ENCODE measurements at places on chromosomes 5 and 9.

- no peak for DNase-seq
Observed at GRCh38 chr5:99775189-99775588, 760.0 kb upstream of the FAM174A start.

DNA sequence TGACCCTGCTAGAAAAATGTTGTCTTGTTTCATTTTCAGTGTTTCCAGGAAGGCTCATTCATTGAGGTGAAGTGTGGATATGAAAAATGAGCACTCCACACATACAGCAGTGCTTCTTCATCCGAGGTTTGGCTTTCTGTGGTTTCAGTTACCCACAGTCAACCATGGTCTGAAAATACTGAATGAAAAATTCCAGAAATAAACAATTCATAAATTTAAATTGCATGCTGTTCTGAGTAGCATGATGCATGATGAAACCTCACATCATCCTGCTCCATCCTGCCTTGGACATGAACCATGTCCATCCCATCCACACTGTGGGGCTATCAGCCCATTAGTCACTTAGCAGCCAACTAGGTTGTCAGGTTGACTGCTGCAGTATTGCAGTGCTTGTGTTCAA lies 10.4 kb upstream of the SLC45A2 start:
- no peak for DNase-seq

DNA sequence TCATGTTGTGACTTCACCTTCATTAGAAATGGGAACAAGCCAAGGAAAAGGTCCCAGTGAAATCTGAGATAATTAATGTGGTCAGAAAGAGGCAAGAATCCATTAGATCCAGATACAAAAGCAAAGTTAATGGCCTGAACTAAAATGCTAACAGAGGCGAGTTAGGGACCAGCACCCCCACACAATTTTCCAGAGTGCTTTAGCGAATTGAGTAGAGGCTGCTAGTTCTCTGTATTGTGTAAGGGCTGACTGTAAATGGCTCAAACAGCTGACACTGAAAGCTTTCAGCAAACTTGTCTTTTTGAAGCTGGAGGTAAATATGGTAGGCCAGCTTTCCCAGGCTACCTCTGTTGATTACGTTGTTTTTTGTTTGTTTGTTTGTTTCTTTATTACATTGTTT lies 75.5 kb downstream of the CSNK1A1 start:
- no peak for DNase-seq

DNA sequence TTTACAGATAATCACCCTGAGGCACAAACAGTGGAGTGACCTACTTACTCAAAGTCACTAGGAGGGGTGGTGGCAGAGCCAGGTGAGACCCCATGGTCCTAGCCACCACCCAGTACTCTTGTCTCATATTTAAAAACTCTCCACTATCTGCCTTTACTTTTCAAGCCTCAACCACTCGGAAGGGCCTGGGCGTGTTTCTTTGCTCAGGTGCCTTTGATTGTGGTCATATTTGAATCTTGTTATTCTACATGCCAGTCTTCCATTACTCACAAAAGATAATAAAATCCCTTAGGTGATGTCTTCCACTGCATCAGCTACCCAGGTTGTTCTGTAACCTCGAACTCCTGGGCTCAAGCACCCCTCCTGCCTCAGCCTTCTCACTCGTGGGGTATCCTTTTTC lies 20.7 kb upstream of the TRIM36 start:
- no peak for DNase-seq

- no peak for DNase-seq
Observed at GRCh38 chr5:107469485-107470294, 201.0 kb downstream of the EFNA5 start.

DNA sequence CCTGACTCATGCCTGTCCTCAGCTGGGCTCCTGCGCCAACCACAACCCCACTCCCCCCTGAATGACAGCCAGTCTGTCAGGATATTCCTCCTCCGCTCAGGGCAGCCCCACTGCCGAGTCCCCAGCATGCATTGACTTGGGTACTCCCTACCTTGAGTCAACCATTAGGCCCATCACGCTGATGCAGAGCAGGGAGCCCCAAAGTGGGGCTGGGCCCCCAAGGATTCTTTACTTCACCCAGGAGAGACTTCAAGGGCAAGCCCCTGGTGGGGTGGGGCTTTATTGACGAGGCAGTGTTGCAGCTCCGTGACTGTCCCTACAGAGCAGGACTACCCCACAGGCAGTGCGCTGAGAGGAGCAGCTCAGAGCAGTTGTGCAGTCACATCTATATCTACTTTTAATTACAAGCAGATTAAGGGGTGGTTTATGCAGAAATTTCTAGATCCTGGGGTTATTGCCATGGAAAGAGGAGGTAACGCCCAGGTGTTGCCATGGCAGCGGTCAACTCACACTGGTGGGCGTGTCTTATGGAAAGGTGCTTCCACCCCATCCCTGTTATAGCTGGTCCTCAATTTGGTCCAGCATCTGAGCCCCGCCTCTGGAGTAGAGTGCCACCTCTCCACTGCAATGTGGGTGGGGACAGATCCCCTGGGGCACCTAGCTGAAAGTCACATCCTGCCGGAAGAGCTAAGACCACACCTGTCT lies 32.1 kb upstream of the FCN1 start:
- DNase-seq: no peak
